ENCODE measurements at places on chromosomes 1 and 21.
A peak's percentile ranks its signal among the peaks of the same experiment; 100 is the strongest.

GRCh38 chr1:17200246-17200645, 4.7 kb upstream of the PADI1 start:
- DNase-seq = no peak

DNA sequence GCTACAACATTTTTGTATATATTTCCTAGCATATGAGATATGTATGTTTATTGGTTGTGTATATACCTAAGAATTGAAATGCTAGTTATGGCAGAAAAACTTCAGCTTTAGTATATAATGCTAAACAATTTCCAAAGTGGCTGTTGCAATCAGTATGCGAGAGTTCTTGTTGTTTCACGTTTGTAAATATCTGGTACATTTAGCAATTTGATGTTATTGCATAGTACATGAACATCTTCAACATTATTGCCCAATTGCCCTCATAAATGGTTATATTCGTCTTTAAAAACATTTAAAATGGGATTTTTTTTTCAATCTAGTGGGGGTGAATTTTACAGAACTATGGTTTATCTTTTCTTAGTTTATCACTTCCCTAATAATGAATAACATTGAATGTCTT, 86.2 kb upstream of the HP1BP3 start:
- no peak for DNase-seq

- DNase-seq = no peak
Observed at GRCh38 chr1:82472489-82473131, 671.9 kb downstream of the ADGRL2 start.

GRCh38 chr1:151479462-151479861, 20.2 kb upstream of the POGZ start:
- DNase-seq = no peak

DNA sequence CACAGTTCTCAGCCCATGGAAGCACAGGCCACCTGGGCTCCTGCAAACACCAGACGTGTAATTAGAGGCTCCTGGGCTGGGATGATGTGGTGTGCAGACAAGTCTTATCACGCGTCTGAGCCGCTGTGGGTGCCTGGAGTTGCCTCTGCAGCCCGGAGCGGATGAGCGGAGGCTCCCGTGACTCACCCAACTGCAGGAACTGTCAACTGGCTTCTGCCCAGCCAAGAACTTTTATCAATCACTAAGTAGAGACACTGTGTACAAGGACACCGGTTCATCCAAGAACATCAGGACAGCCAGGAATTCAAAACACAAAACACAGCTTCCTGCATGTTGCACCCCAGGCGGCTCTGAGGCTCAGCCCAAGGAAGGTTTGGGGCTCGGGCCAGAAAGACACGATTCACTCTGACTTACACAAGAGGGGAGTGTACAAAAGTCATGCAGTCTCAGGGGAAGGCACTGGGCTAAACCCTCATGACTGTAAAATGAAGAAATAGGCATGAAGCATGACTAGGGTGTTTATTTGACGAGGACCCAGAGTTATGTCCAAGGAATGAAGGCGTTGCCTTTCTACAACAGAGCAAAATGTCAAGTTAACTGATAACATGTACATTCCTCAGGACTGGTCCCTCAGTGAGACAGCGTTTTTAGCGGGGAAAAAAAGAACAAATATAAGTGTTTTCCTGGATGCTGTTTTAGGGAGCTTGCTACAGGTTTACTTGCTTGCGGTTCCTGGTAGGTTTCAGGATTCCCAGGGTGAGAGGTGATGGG, 21.1 kb downstream of the ERRFI1 start:
- DNase-seq = peak; percentile 26

DNA sequence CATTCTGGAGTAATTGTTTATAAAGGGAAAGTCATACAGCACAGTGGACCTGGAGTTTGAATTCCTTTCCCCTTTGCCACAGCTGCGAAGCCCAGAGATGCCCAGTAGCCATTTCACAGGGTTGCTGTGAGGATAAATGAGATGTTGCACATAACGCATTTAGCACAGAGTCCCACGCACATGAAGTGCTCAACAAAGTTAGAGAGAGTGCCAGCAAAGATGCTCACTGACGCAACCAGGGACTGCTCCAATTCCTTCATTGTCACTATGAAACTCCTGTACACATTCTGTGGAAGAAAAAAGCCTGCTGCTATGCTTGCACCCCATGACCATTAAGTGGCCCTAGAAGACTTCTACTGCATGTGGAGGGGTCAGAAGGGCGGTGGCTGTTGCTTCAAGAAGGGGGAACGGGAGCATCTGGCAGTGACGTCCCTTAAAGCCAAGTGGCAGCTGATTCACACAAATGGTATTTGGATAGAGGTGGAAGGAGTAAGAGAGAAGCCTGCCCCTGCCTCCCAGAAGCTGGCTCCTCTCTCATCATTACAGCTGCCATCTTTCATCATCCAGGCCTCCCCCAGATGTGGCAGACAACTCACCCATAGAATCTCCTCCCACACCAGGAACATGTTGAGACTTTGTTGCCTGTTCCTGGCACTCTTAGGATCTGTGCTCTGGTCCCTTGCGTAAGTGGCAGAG, 26.5 kb upstream of the VAV3 start:
- no peak for DNase-seq

DNA sequence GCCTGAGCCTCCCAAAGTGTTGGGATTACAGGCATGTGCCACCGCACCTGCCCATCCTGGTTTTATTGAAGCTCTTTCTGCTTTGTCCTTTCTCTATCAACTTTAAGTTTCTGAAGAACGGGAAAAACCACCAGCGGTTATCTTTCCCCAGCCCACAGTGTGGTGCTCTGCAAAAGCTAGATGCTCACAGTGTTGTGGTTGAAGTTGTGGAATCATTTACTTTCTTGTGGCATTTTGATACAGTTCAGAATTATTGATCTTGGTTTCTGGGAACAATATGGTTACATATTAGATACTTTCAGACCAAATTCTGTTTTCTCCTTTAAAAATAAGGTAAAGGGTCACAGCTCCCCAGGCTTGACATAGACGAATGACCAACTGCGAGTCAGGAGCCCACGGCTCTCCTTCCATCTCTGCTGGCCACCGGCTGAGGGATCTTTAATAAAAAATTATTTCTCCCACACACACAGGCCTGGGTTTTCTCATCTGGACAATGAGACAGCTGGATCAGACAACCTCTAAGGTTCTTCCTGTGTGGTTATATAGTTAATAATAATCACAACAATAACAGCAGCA, 385.3 kb downstream of the SETD4 start:
- no peak for DNase-seq

- no peak for DNase-seq
Observed at GRCh38 chr21:42962380-42963007, 11.9 kb upstream of the PKNOX1 start.

GRCh38 chr1:242081446-242081845, 82.5 kb upstream of the MAP1LC3C start:
- no peak for DNase-seq
